ENCODE measurements at places on chromosomes 5 and 9. TPM values are rescaled to one million over a fixed set of nuclear protein-coding genes. Genes with fewer than 3 reads are reported as not detected.

The FSTL4 gene
- not detected for total RNA-seq

The AJM1 gene
- total RNA-seq: 0.44 TPM

The IFNE gene
- not detected for total RNA-seq

The TSPAN17 gene
- 18.7 TPM for total RNA-seq

The HACD4 gene
- 3.5 TPM for total RNA-seq

The POU5F2 gene
- total RNA-seq: 3.9 TPM

The AGGF1 gene
- 20.9 TPM for total RNA-seq

The ZBTB43 gene
- total RNA-seq: 11.9 TPM

The FLT4 gene
- 47.5 TPM for total RNA-seq

The LCN1 gene
- total RNA-seq: not detected

The UBE2QL1 gene
- 0.68 TPM for total RNA-seq

The PPP2R2B gene
- total RNA-seq: 0.66 TPM
